ENCODE measurements at places on chromosomes 6 and 20.

- no peak for DNase-seq
Observed at GRCh38 chr6:82646231-82646615, 282.6 kb downstream of the TPBG start.

- no peak for DNase-seq
Observed at GRCh38 chr6:26318459-26319404, 46.3 kb upstream of the BTN3A2 start.

GRCh38 chr20:18138639-18139583 is 1.2 kb downstream of the KAT14 start:
- DNase-seq: no peak

GRCh38 chr6:99912657-99913056 is 81.4 kb downstream of the MCHR2 start:
- DNase-seq: no peak

DNA sequence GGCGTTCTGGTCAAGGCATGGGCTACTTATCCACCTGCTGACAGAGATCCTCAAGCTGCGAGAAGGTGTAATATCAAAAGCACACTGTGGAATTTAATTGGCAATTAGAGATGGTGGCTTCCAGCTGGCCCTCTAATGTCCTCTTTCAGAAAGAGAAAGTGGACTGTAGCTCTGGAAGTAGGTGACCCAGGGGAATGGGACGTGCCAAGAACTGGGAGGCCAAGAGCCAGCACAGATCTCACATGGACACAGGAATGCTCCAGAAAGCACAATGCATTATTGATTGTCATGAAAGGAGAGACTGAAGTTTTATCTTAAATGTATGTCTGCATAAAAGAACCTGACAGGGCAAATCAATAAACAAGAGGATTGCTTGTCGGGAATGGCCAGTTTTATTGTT is 198.6 kb upstream of the CDH4 start:
- no peak for DNase-seq

DNA sequence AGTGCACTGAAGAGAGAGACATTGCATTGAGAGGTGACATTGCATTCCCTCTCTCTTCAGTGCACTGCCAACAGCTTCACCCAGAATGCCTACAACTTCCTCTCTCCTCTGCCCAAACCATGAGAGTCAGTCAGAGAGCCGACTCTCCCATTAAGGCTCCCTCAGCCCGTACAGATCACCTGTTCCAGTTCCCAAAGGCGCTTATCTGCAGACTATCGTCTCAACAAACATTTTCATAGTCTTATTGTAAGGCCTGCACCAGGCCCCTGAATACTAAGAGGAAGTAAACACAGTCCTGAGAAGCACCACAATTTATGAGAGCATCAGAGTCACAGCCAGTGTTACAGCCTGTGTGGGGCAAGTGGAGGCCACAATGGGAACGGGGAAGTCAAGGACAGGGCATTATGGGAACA is 53.7 kb downstream of the GFOD1 start:
- no peak for DNase-seq

GRCh38 chr6:75940564-75940963 is 131.9 kb downstream of the IMPG1 start:
- DNase-seq: no peak

GRCh38 chr20:54366669-54367344 is 108.6 kb upstream of the DOK5 start:
- no peak for DNase-seq

GRCh38 chr20:17365831-17366230 is 139.0 kb downstream of the PCSK2 start:
- no peak for DNase-seq

DNA sequence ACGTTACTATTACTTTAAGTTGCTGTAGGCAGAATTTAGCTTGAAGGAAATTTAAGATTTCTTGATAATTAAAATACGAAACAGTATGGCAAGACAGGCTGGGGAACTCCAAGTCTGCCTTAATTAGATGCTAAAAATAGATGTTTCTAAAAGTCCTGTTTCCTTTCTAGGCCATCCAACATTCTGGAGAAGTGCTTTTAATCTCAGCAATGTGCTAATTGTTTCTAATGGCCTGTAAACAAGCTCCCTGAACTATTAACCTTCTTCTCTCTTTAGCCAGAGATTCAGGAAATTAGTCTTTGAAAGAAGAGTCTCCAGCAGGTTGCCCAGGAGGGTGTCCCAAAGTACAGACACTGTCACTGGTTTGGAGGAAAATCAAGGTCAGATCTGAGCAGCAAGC is 677.3 kb upstream of the AGPAT4 start:
- DNase-seq: no peak

- no peak for DNase-seq
Observed at GRCh38 chr6:121879149-121879548, 443.7 kb downstream of the GJA1 start.

DNA sequence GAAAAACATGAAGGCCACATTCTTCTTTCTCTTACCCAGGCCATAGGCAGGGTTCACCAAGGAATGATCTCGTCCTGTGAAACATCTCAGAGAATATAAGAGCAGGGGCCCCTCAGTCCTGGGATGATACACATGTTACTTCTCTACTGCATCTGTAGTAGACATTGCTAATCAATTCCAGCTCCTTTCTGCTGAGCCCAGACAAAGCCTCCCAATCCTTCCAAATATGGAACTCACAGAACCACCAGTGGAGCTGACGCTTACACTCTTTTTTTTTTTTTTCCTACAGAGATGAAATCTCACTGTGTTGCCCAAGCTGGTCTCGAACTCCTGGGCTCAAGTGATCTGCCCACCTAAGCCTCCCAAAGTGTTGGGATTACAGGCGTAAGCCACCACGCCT is 9.1 kb downstream of the SNTA1 start:
- DNase-seq: no peak

GRCh38 chr6:15429141-15430110 is 183.6 kb downstream of the JARID2 start:
- no peak for DNase-seq

DNA sequence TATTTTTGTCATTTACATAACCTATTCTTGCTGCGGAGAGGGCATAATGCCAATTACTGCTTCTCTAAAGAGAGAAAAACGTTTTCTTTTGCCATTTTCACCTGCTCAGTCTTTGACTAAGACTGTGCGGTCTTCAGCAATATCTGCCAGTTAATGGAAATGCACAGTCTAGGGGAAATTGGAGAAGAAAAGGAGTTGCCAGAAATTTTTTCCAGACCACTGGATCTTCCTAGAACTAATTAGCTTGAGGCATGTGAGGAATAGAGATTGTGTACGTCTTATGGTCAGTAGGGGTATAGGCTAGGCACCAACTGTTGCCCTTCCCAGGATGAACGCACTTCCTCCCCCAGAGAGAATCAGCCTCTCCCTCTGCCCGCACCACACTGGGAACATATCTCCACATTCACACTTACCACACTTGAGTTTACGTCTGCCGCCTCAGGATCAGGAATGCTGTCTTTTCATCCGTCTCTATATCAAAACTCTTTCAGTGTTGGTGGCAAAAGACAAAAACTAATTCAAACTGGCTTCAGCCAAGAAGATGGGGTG is 67.9 kb upstream of the E2F3 start:
- no peak for DNase-seq

GRCh38 chr6:157879034-157879872 is 56.2 kb downstream of the SNX9 start:
- no peak for DNase-seq

- DNase-seq: no peak
Observed at GRCh38 chr6:144349690-144350527, 64.8 kb downstream of the UTRN start.

GRCh38 chr6:134245706-134246105 is 72.2 kb downstream of the SGK1 start:
- DNase-seq: no peak

DNA sequence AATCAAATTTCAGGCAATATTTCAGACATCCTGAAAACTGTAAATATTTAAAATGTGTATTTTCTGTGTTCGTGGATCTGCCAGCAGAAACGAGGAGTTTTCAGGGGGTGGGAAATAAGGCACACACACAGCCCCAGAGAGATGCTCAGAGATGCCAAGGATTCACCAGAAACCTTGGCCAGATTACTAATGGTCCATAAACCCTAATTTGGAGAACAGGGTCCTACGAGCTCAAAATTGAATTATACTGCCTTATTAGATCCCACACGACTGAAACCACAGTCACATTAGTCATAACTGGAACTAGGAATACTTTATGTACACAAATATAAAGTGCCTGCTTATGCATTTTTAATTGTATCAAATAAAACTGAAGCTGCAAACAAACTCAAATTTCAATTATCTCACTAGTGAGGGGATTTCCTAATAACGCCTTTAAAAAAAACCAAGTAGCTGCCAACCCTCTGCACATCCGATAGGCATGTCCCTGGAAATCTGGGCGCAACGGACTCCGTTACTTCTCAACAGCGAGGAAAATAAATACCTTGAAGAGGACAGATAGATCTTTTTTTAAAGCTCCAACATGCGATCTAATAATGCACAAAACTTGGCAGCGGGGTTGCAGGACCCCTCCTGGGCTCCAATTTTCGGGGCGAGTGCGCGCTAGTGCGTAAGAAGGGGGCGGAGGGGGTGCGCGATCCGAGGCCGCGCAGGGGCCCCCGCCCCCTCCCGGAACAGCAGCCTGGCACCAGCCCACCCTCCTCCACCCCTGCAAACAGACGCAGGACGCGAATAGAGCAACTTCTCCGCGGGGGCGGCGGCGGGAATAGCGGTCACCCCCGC is 897 bp downstream of the CHD6 start:
- DNase-seq: peak; percentile 1

DNA sequence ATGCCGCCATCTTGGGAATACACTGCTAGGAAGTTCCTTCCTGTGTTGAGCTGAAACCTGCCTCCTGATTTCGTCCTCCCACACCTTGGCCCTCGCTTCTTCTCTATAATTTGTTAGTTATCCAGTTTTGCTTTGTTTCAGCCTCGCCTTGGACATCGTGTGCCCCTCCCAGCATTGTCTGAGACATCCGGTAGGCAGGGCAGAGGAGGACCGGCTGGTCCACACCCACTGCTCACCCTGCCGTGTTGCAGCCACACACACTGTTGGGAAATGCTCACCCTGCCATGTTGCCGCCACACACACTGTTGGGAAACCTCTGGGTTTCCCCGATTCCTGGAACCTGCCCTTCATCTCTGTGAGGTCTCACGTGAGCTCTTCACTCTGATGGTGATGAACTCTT is 105.1 kb downstream of the CDH4 start:
- no peak for DNase-seq

GRCh38 chr6:2818593-2818992 is 23.1 kb downstream of the SERPINB1 start:
- DNase-seq: no peak

DNA sequence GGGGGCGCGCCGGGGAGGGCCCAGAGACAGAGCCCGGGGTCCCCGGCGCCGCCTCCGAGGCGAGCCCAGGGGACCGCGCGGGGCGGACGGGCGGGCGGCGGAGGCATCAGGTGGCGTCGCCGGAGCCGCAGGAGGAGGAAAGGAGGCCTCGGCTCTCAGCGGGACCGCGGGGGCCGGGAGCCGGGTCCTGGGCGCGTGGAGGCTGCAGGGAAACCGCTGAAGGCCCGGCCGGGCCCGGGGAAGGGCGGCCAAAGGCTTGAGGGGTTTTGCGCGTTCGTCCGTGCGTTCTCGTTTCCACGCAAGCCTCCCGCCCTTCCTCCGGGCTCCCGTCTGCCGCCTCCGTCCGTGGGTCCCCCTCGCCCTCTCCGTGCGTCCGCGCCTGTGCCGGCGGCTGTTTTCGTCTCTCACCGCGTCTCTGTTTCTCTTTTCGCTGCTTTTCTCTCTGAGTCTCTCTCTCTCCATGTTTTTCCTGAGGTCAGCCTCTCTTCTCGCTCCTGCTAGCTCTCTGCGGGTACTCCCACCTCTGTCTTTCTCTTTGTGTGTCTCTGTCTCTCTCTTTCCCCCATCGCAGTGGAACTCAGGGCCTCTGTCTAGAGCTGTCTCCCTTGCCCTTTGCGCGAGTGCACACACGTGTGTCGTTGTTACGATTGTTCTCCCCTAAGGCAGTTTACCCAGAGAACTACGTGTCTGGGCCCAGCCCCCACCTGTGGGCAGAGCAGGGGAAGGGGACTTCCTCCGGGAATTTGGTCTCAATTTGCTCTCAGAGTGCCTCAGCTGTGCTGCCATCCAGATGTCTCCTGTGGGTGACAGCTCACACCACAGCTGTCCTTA is 2.1 kb downstream of the IRF4 start:
- no peak for DNase-seq
